NCI-H1417 treated with DMSO at 0.1 percent for 48 hours (cell line): ENCODE measurements at places on chromosomes 7 and 10.

- DNase-seq, result no peak
Measured at GRCh38 chr7:104973909-104974415, 40.0 kb upstream of the KMT2E start.

- DNase-seq, result no peak
Measured at GRCh38 chr10:100904917-100905316, 7.8 kb upstream of the SLF2 start.

- no peak for DNase-seq
Measured at GRCh38 chr10:71780156-71780555, 6.8 kb upstream of the VSIR start.

GRCh38 chr7:37193087-37193774 lies 255.4 kb downstream of the ELMO1 start:
- no peak for DNase-seq
